ENCODE measurements at places on chromosomes 5 and 9.

DNA sequence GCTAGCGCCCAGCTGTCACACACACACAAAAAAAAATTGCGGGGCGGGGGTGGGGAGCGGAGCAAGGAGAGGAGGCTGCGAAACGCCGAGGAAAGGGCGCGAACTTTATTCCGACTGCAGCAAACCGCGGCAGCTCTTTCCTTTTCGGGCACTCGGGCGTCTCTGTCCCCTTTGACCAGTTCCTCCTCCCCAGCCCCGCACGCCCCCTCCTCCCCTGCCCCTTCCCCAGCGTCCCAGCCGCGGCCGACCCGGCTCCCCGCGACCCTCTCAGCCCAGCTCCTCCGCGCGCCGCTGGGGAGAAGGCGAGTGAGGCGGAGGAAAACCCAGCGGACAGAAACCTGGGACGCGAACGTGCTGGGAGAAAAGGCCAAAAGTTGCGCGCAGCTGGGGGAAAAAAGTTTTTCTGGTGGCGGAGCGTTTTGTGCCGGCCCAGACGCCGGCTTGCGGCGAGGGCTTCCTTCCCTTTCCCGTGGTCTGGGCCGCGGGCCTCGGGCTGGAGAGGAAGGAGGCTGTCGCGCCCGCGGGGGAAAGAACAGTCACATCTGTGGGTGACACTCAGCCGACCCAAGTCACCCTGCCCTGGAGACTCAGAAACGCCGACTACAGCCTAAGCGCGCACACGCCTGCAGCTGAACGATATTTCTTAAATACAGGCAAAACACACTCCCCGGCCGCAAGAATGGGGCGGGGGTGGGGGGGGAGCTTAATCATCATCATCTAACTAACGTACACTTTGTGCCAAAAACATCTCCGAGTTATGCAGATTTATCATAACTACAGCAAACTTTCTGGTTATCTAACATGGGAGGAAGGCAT, 1.1 kb upstream of the BNC2 start:
- no peak for DNase-seq

DNA sequence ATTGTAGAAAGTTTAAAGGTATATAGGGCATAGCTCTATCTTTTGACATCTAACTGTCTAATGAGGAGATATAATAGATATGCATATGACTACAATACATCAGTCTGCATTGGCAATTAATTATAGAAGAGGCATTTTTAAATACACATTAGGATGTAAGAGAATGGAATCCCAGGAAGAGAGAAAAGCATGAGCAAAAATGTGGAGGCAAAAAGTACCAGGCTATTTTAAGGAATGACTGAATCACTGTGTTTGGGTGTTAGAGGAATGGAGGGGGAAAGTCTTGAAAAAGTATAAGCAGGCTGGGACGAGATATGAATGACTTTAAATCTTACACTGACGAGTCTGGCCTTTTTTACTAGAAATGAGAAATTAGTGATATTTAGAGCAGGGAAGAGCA, 138.4 kb upstream of the ZNF462 start:
- no peak for DNase-seq

DNA sequence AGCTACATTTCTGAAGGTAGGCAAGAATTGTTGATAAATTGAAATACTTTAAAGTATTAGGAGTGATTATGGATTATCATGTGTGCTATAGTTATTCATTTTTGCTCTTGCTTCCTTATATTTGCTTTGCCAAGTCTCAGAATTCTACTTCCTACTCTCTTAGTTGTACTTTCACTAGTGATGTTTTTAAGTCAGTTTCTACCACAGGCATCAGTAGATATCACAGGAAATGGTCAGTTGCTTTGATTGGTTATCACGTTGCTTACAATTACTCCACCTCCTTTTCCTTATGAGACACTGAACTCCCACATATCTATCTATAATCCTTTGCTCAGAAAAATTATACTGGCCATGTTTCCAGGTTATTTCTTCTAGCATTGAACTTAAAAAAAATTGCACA, 472.8 kb downstream of the DMRTA1 start:
- DNase-seq, result no peak

DNA sequence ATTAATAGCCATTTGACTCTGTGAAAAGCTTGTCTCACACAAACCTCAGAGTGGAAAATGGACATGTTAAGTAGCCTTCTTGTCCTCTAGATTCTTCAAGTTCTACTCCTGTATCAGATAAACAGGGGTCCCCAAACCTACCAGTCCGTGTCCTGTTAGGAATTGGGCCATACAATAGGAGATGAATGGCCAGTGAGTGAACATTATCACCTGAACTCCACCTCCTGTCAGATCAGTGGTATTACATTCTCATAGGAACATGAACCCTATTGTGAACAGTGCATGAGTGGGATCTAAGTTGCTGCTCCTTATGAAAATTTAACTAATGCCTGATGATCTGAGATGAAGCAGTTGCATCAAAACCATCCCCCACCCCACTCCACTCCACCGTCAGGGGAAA, 136.3 kb downstream of the TMEM232 start:
- DNase-seq, result no peak

- DNase-seq, result no peak
These were observed 93.8 kb downstream of the VPS13A start for GRCh38 chr9:77271023-77271690.

DNA sequence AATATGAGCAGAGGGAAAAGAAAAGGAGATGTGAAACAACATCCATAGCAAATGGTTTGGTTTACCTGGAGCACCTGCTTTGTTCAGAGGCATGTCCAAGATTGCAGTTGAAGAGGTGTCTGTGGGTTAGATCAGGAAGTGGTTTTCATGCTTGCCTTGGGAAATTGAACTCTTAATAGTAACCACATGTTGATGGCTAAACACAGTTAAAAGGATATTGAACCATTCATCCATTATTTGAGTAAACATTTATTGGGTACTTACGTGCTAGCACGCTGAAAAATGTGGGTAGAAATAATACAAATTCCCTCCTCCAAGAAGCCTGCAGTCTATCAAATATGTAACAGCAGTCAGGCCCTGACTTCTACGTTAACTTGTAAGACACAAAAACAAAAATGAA, 235.7 kb upstream of the TNC start:
- no peak for DNase-seq

DNA sequence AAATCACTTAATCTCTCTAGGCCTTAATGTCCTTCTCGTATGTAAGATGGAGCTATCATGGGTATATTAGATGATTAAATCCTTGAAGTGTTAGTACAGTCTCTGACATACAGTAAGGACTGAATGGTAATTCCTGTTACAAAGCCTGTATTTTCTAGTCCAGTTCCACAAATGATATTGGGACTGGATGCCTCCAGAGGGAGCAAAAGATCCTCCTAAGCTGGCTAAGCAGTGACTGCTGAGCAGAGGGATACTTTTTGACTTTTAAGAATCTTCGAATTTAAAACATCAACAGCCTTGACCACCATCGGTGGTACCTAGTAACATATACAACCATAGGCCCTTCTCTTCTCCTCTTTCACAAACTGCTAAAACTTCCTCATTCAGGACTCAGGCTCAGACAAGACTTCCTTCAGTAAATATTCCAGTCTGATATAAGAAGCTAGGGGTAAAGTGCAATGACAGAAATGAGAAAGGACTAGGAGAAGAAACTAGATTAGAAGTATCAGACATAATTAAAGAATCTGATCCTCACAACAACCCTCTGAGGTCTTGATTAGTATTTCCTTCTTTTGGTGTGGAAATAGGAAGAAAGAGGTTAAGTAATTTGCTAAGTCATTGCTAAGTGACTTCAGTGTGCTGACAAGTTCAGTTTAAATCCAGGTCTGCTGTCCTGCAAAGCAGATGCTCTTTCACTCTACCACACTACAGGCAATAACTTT, 13.9 kb downstream of the PTAR1 start:
- no peak for DNase-seq

DNA sequence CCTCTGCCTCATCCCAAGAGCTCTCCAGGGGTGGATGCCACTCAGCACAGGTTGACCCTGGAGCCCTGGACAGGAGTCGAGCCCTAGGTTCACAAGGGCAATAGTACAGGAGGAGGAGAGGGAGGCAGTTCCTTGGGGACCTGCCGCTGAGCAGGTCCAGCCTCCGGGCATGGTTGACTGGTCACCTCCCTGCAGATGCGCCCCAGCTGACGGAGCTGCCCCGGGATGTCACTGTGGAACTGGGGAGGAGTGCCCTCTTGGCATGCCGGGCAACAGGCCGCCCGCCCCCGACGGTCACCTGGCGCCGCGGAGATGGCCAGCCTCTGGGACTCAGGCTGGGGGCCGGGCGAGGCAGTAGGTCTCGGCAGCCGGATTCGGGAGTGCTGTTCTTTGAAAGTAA, 53.7 kb downstream of the HMCN2 start:
- no peak for DNase-seq

- DNase-seq, result no peak
These were observed 504.6 kb upstream of the BRINP1 start for GRCh38 chr9:119873877-119874276.

DNA sequence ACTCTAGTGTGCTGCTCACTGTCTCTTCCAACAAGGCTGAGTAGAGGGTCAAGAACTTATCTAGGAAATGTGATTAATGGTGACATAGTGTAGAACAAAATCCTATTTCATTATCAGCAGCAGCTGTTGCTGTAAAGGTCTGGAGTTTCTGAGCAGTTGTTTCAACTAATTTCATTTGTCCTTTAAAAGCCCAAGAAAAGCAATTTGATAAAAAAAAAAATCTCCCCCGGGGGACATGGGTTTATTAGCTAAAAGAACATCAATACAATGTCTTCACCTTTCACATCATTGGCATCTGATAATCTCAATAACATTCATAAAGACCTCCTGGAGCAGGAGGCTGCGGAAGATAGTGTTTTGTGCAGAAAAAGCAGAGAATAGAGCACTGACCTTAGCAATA, 468.1 kb downstream of the KCTD16 start:
- no peak for DNase-seq

GRCh38 chr5:79798893-79799590, 109.4 kb downstream of the CMYA5 start:
- DNase-seq, result no peak

DNA sequence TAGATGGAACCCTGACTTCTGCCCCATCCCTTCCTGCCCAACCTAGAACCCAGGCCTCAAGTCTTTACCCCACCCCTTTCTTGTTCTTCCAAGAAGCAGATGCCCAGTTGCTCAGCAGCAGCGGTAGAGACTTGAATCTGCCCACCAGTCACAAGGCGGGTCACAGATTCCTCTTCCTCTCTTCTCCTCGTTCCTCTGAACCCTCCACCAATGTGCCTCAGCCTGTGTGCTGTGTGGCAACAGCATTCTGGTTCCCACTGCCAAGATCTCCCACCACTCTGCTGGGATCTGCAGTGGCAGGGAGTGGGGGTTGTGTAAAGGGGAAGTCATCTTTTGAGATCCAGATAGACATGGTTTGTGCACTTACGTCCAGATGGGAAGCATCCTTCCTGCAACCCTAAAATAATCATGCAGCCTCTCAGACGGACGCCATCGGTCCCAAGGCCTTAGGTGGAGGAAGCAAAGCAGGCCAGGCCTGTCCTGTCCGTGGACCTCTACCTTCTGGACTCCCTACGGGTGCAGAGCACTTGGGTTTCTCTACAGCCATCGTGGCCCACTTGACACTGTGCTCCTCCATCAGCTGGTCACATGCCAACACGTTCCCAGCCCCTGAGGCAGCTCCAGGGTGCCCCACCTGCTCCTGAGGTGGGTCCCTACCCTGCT, 7.7 kb upstream of the RPL26L1 start:
- no peak for DNase-seq

- no peak for DNase-seq
These were observed 313.5 kb downstream of the TLR4 start for GRCh38 chr9:118017607-118018122.

GRCh38 chr9:92328225-92328624, 2.5 kb downstream of the CENPP start:
- peak; percentile 10 for DNase-seq

GRCh38 chr5:165327631-165328030, 1822.2 kb downstream of the MAT2B start:
- no peak for DNase-seq

DNA sequence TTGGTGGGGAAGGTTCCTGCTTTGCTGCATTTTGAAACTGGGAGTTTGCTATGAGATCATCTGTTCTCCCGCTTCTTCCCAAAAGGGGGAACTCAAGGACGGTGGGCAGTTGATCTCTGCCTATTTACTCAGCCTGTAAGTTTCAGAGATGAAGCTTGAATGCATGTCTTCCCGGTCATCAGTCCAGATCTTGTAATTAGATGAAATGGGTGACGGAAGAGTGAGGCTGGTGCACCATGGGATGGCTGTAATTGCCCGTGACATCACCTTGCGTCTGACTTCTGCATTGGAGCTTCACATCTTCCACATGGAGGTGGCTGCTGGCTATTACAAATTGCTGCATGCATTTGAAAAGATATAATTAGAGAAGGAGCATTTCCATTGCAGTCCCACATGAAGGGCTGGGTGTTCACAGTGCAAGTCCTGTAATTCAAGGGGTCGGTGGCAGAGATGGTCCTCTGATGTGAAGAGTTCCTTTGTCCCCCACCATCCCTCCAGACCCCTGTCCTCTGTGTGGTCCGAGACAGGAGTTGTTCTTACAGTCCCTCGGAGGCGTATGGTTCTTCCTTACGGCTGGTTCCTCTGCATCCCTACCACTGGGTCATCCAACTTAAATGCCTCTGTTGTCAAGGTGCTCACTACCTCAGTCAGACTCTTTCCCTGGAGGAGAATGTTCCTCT, 72.9 kb downstream of the ZNF618 start:
- no peak for DNase-seq

DNA sequence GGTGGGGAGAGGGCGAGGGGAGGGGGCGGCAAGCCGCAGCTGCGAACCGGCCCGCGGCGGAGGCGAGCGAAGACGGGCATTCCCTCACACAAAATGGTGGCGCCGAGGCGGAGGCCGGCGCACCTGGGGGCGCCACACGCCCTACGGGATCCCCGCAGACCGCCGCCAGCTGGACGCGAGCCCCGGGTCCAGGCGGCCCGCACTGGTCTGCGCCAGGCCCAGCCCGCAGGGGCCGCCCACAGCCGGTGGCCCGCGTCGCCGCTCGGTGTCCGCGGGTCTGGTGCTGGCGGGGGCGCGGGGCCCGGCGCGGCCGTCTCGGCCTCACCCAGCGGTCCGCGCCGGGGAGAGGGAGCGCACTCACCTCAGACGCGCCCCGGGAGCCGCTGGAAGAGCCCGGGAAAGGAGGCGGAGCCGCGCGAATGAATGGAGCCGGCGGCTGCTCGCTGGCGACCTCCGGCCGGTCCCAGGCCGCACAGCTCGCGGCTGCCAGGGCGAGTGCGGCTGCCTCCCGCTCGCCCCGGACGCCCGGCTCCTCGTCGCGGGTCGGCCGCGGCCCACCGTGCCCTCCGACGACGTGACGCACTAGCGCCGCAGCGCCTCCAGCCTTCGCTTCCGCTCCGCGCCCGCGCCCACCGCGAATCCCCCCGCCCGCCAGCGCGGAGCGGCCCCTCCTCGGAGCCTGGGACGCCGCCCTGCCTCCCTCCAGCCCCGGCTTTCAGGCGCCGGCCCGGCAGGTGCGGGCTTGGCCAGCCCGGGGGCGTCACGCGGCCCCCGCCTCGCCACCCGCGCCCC, at the start of gene FAM169A:
Gene FAM169A (minus strand): TSS at position 584 of the 792 bp plus-strand sequence. CDS start 24,711 bp downstream, outside the sequence.
- DNase-seq, result no peak

Data from NCI-H1694 (cell line).